SIG-M5 (cell line): ENCODE measurements at places on chromosomes 3 and 15.

- DNase-seq = no peak
Measured at GRCh38 chr3:12456441-12456840, 27.8 kb upstream of the TSEN2 start.

DNA sequence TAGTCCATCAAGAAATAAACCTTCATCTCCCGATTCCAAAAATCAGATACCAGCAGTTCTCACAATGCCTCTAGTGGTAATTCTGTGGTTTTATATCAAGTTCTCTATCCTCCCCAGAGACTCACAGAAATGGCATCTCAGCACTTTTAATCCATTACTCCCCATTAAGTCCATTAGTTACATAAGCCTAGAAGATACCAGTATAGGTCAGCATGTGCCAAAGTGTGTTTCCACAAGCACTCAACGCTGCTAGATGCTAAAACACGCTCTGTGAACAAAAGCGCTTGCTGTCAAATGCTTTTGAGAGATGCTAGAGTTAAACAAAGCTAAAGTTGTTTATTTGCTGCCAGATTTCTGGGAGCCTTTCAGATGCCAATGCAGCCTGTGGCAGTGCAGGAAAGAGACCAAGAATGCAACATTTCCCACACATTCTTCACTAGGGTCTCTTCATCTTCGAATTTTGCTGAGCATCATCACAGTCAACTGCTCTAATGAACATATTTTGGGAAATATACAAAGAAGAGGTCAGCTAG, 918.8 kb upstream of the CFAP20DC start:
- no peak for DNase-seq

GRCh38 chr15:71807125-71807629, 3.2 kb upstream of the NR2E3 start:
- no peak for DNase-seq

DNA sequence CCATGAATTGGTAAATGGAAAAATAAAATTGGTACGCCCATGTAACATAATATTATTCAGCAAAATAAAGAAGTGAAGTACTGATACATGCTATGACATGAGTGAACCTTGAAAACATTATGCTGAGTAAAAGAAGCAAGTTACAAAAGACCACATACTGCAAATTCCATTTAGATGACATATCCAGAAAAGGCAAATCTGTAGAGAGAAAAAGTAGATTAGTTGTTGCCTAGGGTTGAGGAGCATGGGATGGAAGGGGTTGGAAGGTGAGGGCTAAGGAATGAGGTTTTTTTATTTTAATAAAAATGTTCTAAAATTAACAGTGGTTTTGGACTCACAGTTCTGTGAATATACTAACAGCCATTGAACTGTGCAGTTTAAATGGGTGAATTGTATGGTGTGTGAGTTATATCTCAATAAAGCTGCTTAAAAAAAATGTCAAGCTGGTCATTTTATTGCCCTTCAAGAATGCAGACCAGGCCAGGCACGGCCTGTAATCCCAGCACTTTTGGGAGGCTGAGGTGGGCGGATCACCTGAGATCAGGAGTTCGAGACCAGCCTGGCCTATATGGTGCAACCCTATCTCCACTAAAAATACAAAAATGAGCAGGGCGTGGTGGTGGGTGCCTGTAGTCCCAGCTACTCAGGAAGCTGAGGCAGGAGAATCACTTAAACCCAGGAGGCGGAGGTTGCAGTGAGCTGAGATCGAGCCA, 8.1 kb upstream of the DLG1 start:
- no peak for DNase-seq

- no peak for DNase-seq
Measured at GRCh38 chr3:58683466-58683865, 16.9 kb upstream of the FAM3D start.

GRCh38 chr15:93289941-93290617, 201.1 kb upstream of the RGMA start:
- DNase-seq = no peak

DNA sequence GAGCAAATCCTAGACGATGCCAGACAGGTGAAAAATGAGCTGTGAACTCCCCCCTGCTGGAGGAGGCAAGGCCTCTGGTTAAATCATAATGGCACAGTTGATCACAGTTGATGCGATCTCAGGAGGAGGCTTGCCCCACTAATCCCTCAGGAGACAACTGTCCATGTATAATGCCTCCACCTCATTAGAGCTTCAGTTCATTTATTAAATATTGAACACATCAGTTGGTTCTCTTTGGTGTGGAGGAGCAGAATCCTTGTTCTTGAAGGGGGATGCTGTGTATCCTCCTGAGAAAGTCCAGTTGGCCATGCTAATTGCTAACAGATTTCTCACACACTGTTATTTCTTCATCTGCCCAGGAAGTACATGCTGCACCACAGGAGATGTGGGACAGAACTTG, 290.5 kb downstream of the IGSF11 start:
- DNase-seq = no peak

GRCh38 chr15:68817304-68818065, 3.2 kb downstream of the ANP32A start:
- DNase-seq = no peak

DNA sequence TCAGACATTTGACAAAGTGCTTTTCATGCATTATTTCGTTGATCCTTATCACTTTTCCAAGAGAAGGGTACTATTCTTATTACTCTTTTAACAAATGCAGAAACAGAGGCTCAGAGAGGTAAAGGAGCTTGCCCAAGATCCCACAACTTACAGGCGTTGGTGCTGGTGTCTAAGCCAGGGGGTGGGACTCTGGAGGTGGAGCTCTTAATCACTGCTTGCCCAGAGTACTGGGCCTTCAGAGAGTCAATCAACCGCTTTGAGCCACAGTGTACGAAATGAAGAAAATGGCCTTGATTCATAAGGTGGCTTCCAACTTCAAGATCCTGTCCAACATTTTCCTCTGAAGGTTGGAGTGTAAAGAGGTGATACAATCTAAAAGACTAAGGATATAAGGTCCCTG, 211.5 kb downstream of the NECTIN3 start:
- no peak for DNase-seq

- no peak for DNase-seq
Measured at GRCh38 chr3:155097009-155097349, 16.9 kb downstream of the MME start.

DNA sequence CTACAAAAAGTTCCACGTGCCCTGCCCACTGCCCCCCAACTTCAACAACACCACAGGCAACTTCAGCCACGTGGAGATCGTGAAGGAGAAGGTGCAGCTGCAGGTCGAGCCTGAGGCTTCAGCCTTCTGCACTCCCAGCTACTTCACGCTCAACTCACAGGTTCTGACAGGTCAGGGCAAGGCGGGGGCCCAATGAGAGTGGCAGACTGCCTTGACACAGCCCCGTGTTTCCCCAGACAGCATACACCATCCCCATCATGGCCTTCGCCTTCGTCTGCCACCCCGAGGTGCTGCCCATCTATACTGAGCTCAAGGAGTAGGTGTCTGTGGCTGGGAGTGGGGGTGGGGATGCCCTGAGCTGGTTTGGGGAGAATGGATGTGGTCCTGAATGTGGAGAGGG, 12.6 kb downstream of the SLC38A3 start:
- no peak for DNase-seq

GRCh38 chr15:46467041-46467440, 832.2 kb downstream of the SQOR start:
- DNase-seq = no peak

DNA sequence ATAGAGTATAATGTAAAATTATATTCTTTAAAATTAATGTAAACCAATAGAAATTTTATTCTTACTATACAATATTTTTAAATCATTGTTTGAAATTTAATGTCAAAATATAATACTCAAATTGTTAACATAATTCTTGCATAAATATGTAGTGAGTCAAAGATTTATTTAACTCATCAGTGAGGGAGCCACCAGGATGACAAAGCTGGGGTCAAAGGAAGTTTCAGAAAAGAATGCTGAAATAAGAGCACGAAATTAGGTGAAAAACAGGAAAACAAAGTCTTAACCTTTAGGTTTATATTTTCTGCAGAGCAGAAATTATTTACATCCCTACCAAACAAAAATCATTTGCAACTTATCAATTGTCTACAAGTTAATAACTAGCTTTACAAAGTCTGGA, 74.1 kb downstream of the DIPK2A start:
- DNase-seq = no peak

DNA sequence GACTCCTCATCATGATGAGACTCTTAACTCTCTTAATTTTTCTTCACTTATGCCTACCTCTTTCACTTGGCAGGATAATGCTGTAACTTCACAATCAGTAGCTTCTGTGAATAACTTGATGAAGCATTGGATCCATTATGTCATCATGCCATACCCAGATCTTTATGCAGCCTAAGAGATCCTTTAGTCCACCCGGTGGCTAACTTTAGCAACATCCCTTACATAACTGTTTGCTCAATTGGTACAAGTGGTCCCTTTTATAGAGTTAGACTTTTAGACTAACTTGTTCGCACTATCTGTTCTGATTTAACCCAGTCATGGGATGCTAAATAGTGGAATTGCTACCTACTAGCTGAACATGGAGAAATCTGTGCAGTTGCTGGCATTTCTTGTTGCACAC, 184.5 kb downstream of the USP13 start:
- DNase-seq = no peak

DNA sequence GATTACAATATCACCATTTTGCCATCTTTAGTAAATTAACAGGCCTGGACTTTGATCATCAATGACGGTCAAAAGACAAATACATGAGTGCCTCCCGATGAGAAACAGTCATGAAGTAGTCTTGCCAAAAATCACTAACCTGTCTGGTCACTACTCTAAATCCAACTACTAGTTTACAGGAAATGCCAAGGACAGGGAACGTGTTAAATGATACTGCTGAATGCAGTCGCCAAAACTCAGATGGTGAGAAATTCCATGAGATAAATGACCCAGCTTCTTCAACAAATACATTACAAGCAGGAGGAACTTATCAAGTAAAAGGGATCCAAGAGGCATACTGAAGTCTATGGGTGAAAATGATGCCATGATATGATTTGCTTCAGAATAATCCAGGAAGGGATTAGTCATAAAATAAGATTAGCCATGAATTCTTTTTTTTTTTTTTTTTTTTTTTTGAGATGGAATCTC, 35.8 kb upstream of the ATP13A3 start:
- DNase-seq = no peak

- no peak for DNase-seq
Measured at GRCh38 chr3:87900061-87900460, 158.7 kb downstream of the CGGBP1 start.

- no peak for DNase-seq
Measured at GRCh38 chr3:183123891-183124290, 24.6 kb upstream of the MCCC1 start.

- no peak for DNase-seq
Measured at GRCh38 chr3:36751326-36751725, 13.0 kb downstream of the DCLK3 start.
